ENCODE measurements at places on chromosomes 6 and 20.

DNA sequence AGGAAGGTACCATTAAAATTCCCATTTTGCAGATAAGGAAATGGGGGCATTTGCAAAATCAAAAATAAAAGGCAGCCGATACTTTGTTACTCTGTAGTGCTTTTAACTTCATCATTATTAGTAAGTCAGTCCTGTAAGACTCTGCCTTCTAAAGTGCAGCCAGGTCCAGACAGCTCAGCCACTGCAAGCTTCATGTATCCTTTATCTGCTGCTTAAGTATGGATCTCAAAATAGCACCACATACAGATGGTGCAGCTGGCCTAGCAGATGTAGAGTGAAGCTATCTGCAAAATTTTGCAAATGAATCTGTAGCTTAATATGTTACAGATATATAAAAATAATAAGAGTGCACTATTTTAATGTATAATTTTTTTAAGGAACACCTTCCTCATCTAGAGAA lies 53.4 kb downstream of the NUS1 start:
- no peak for DNase-seq

DNA sequence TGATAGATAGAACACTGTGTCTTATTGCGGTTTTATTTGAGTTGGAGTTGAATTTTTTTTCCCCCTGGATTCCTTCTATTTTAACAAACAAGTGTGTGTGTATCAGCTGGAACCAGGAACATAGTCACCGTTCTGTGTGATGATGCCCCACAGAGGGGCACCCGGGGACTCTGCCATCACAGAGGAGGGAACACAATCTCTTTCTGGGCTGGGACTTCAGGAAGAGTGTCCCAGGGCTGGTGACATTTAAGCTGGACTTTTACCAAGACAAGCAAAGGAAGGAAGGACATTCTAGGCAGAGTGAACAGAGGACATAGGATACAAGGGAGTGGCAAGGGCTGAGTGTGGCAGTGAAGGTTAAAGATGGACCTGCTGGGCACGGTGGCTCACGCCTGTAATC lies 33.2 kb downstream of the TAF8 start:
- DNase-seq, result no peak

GRCh38 chr6:47066418-47066817 lies 24.3 kb upstream of the ADGRF1 start:
- DNase-seq, result no peak

GRCh38 chr6:70282919-70283461 lies 19.9 kb downstream of the COL9A1 start:
- DNase-seq, result no peak

DNA sequence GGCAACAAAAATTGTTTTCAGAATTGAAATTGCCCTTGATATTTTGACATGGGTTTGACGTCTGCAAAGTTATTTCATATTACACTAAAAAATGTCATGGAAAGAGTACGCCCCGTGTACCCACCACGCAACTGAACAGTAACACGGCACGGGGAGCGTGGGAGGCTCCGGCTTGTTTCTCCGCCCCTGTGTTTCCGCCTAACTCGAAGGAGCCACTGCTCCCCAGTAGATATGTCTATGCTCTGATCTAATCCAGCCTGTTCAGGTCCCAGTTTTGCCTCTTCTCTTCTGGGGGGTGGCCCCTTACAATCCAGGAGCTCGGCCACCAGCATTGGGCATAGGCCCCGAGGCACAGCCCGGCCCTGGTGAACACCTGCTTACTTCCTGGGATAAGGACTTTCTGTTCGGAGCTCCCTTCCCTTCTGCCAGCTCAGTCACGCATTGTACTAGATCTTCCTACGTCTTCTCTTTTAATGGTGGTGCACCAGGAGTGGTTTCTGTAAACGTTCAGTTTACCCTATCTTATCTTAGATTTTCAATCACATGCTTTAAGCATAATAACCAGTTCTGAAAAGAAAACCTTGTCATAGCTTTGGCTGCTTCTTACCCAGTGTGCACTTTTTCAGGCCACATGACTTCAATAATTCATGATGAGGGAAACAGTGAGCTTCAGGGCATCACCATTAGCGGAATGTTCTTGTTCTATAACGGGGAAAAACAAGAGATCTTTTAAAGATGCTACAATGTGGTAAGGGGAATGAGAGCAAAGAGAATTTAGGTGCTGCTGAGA lies 43.9 kb upstream of the EXOC2 start:
- no peak for DNase-seq

DNA sequence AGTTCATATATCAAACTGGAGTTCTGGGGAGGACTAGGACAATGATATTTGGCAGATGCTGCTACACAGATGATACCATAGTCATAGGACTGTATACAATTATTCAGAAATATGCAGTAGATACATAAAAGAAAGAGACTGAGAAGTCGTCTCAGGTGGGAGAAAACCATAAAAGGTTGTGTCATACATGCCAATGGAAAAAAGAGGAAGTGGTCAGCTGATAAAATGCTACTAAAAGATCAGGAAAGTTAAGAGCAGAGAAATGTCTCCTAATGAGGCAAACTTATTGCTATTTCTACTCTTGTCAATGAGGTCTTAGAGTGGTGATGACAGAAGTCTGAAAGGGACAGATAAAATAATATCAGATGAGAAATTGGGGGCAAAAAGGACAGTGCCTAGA lies 407.6 kb downstream of the COL12A1 start:
- DNase-seq, result no peak

- DNase-seq, result no peak
Observed at GRCh38 chr6:39546731-39547130, 178.5 kb downstream of the KIF6 start.

GRCh38 chr6:120108061-120108795 lies 758.7 kb upstream of the MAN1A1 start:
- no peak for DNase-seq

- DNase-seq, result no peak
Observed at GRCh38 chr20:45701873-45702272, at the start of gene WFDC13. Gene WFDC13 (plus strand): TSS chr20:45702038. CDS start chr20:45702124, 86 bp downstream.

- DNase-seq, result no peak
Observed at GRCh38 chr6:159213405-159213804, 44.2 kb downstream of the FNDC1 start.

GRCh38 chr20:10798811-10799210 lies 125.0 kb upstream of the JAG1 start:
- no peak for DNase-seq

GRCh38 chr6:82073484-82073883 lies 174.1 kb downstream of the IBTK start:
- DNase-seq, result no peak

DNA sequence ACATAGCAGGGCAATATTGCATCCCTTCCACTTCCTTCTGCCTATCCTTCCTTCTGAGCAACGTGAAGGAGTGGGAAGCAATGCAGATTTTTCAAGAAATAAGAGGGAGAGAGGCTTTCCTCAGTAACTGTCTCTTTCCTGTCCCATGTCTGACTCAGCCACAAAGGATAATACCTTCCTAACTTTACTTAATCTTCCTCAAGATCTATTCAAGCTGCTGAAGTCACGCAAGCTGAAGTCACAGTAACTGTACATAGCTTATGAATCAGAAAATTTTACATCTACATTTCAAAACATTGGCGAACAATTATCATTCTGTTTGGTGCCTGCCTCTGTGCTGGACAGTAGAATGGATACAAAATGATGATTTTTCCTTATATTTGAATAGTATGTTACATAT lies 86.4 kb upstream of the POU3F2 start:
- no peak for DNase-seq

GRCh38 chr6:104771258-104771832 lies 88.4 kb downstream of the HACE1 start:
- DNase-seq, result no peak

- peak; percentile 81 for DNase-seq
Observed at GRCh38 chr6:391559-392440, at the start of gene IRF4. Gene IRF4 (plus strand): TSS chr6:391752. CDS start chr6:393153, 1,401 bp downstream.

DNA sequence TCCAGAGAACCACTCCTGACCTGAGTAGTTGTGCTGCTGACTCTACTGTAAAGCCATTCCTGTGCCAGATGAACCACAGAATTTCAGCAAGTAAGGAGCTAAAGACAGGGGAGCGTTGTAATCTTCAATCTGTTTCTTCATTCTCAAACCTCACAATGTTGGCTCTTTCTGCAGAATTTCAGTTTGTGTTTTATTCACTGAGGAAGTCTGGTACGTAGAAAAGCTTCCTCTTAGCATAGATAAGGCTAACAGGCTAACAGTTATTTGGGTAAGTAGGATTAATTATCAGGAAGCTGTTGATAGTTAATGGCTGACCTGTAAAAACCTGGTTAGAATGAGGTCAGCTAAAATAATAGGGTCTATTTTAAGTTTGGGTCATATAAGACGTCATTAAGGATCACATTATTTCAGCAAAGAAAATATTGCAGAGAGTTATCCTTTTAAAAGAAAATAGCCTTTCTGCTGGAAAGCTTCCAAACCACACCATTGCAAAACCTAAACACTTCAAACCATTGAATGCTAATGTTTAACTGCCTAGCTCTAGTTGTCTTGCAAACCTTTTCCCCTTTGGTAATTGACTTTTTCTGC lies 14.1 kb upstream of the TENT5A start:
- no peak for DNase-seq

All from stimulated activated naive CD8-positive, alpha-beta T cell treated with anti-CD3 and anti-CD28 coated beads, Interleukin-15, Interleukin-2, amounts not matched to agents 100 U/mL and 50 U/mL, for 24 hours (primary cell).